ENCODE measurements at places on chromosomes 3 and 15.

GRCh38 chr3:177345973-177346503 lies 148.8 kb upstream of the TBL1XR1 start:
- DNase-seq, result no peak

- peak; percentile 3 for DNase-seq
Observed at GRCh38 chr3:106473576-106474475, 605.0 kb upstream of the CBLB start.

DNA sequence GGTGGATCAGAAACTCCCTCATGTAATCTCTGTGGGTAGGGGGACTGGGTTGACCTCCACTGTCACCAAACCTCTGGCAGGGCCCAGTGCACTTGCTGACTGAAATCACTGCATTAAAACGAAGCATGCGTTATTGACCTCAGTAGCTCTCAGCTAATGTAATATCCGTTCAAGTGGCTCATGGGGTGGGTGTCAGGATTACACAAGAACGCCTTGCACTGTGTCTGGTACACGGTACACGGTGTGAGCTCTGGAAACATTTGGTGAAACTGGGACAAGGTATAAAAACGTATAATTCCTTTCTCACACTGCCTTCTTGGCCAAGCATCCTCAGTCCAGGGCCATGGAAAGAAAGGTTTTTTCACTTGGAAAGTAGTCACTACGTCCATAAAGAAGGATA lies 11.9 kb downstream of the LRTM1 start:
- no peak for DNase-seq

DNA sequence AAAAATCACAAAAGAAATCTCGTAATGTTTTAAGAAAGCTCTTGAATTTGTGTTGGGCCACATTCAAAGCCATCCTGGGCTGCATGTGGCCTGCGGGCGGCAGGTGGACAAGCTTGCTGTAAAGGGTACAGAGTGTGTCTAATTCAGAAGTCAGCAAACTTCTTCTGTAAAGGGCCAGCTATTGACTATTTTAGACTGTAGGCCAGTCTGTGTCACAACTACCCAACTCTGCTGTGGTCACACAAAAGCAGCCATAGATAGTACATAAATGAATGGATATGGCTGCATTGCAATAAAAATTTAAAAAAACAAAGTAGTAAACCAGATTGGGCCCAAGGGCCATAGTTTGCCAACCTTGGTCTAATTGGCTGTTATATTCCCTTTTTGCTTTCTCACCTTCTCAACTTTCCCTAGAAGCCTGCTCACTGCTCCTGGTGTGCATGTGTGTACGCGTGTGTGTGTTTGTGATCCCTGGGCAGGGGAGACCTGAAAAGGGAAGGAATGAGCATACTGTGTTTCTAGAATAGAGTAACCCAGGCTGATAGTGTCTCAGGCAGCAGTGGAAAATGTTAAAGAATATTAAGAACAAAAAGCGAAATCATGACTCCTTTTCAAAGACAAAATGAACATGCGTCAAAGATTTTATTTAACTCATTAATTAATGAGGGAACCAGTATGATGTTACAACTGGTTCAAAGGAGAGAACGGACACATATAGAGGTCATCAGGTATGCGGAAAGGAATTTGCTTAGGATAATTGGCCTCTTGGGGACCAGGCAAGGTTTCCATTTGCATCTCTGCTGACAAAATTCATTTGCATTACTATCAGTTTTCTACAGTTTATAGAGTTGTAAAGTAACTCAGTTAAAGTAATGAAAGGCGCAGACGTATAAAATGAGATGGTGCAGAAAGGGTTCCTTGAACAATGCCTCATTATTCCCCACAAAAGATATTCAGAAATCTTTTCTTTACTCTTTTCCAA lies 248.0 kb downstream of the THSD4 start:
- no peak for DNase-seq

- peak; percentile 15 for DNase-seq
Observed at GRCh38 chr3:177516158-177517011, 319.1 kb upstream of the TBL1XR1 start.

DNA sequence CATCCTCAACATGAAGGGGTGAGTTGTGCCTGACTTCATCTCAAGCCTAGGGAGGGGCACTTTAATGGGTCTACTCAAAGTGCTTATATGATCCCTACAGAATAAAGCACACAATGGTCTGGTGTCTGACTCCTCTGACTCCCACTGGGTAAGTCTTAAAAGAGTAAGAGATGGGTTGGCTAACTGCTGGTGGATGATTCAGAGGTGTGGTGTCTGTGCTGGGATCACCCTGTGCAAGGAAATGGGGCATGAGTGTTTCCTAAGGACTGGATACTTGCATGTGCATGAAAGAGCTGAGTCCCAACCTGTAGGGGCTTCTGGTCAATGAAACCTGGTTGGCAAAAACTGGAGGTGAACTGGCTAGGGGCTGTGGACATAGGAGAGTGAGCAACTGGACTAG lies 158.8 kb downstream of the IL20RB start:
- DNase-seq, result peak; percentile 80

- peak; percentile 33 for DNase-seq
Observed at GRCh38 chr3:161851941-161852566, 355.4 kb downstream of the OTOL1 start.

GRCh38 chr3:22612927-22613326 lies 590.2 kb upstream of the UBE2E2 start:
- no peak for DNase-seq

DNA sequence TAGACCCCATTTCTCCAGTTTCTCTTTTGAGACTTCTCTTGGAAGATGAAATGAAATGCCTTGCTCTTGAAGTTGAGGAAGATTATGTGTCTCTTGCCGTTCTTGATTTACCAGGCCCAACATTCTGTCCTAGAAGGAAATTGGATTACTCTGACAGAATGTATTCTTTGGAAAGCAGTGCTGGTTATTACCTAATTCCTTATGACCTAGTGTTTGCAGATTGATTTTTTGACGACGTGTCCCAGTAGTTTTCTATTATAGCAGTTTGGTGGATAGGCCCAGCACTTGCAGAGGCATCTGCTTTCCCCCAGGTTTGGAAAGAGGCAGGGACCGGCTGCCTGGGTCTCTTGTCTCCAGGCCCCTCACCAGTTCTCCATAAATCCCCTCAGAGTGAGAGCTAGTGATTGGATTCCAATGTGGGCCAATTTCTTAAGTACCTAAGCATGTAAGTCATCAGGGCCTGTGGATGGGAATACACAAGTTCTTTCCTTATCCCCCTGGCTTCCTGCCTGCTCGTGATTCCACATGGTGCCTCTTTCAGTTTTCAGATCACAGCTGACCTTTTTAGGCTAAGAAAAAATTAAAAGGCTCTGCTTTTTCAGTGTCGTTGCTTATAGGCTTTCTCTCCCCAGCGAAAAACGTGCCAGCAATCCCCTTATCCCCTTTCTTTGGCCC lies 50.2 kb downstream of the EPHB3 start:
- no peak for DNase-seq

DNA sequence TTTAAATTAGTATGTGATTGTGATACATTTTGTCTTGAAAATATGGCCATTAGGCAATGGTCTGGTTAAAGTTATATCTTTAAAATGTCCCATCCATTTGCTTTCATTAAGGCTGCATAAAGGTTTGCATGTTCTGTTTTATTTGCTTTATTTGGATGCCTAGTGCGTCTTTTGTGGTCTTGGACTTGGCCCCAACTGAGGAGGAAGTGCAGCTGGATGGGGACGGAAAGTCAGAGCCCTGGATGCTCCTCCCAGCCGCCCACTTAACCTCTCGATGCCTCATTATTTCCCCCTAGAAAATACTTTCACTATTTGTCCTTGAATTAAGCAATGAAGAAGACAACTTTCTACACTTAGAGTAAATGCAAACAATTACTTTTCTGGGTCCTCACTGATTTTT lies 898.2 kb downstream of the MCTP2 start:
- no peak for DNase-seq

GRCh38 chr3:129650256-129650872 lies 43.9 kb upstream of the PLXND1 start:
- peak; percentile 79 for DNase-seq

- no peak for DNase-seq
Observed at GRCh38 chr15:62391641-62392262, 226.7 kb upstream of the C2CD4B start.

DNA sequence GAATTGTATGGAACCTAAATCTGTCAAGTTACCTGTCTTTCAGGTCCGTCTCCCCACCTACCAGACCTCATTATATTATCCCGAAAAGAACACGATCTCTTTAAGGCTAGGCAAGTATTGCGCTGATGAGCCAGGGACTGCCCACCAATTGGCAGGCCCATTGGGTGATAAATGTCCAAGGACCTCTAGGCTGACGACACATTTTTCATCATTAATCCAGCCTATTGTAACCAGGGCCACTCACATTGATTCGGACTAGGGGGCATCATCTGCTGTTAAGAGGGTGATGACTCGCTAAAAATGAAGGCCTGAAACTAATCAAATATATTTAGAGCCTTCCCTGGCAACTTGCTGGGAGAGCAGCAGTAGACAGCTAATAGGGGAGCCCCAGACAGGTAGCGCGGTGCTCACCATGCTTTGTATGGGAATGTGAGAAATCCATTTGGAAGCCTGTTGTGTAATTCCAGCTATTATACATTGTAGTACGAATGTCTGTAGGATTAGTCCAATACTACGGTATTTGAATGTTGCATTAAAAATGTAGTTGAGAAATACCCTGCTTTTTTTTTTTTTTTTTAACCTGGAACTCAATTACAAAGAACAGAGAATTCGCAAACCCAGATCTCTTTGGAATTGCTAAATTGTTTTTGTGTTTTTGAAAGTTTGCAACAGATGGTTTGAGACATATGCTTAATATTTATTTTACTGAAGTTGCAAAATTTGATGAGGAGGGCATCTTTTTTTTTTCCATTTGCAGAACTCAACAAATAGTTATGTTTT lies 156.1 kb downstream of the ROBO2 start:
- DNase-seq, result no peak

DNA sequence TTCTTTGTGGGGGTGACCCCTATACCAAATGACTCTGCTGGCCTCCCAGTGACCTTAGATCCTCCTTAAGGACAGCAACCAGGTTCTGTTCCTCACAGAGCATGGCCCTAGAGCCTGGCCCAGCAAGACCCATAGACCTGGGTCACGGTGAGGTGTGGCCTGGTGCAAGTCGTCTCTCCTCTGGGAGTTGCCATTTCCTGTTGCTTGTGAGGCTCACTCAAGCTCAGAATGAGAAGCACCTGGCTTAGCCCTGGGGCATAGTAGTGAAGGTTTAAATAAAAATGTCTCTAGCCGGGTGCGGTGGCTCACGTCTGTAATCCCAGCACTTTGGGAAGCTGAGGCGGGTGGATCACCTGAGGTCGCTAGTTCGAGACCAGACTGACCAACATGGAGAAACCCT lies 131.3 kb downstream of the SMAD6 start:
- no peak for DNase-seq

- peak; percentile 51 for DNase-seq
Observed at GRCh38 chr3:86990012-86990733, 776 bp downstream of the VGLL3 start.

DNA sequence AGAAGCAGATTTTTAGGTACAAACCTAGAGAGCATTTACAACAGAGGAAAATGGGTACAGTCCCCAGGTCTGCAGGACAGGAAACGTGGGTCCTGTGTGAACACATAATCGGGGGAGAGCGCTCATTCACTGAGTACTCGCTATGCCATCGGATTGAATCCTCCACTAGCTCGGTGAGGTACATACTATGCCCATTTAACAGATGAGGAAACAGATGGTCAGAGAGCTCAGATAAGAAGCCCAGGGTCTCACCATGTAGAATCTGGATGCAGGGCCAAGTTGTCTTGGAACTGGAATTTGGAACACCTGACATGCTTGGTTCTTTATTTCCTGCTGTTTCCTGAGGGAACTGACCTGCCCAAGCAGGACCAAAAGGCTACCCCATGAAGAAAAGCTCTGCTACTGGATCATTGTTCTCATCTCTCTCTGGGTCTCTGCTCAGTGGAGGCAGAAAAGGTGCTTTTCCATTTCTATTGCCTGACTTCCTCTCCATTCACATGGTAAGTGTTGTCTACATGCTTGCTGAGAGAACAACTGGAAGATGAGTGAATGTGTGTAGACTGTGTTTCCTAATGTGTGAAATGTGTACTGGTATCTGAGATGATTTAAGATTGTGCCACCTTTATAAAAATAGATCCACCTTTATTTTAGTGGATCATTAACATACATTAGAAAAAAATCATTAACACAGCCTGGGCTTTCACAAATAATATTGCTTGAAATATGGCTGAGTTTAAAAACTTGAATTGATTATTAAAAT lies 89.1 kb downstream of the TGFBR2 start:
- DNase-seq, result no peak

DNA sequence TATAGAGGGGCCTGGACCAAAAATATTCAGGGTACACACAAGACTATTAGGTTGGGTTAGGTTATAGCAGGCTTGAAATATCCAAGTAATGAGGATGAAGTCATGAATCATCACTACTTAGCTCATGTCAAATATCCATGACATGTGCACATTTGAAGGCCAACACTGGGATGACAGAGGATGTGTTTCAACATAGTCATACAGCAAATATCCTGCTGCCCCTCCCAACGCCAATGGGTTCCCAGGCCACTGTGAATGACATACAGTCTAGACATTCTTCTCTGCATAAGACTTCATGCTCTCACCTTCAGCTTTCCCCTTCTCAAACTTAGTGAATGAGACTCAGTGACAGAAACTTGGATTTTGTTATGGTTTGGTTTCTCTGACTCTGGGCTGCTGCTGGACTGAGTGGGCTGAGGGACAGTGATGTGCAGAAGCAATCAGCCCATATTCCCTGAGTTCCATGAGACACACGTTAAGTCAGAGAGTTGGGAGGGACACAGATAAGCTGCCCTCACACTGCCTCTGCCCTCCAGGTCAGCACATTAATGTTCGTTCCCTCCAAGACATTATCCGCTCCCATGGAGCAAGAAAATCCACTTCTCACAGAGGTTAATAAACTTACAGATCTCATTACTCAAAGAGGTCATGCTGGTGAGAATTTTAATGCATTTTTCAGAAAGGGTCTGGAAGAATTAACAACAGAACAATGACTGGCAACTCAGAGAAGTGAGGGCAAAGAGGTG lies 15.4 kb downstream of the HOMER2 start:
- DNase-seq, result peak; percentile 99
